Effector CD4-positive, alpha-beta T cell (primary cell): ENCODE measurements at places on chromosomes 13 and 19.

- no peak for DNase-seq
These were observed 34.9 kb upstream of the KPNA3 start for GRCh38 chr13:49827336-49827735.

GRCh38 chr13:86862137-86862536, 809.0 kb upstream of the SLITRK5 start:
- DNase-seq, result no peak

DNA sequence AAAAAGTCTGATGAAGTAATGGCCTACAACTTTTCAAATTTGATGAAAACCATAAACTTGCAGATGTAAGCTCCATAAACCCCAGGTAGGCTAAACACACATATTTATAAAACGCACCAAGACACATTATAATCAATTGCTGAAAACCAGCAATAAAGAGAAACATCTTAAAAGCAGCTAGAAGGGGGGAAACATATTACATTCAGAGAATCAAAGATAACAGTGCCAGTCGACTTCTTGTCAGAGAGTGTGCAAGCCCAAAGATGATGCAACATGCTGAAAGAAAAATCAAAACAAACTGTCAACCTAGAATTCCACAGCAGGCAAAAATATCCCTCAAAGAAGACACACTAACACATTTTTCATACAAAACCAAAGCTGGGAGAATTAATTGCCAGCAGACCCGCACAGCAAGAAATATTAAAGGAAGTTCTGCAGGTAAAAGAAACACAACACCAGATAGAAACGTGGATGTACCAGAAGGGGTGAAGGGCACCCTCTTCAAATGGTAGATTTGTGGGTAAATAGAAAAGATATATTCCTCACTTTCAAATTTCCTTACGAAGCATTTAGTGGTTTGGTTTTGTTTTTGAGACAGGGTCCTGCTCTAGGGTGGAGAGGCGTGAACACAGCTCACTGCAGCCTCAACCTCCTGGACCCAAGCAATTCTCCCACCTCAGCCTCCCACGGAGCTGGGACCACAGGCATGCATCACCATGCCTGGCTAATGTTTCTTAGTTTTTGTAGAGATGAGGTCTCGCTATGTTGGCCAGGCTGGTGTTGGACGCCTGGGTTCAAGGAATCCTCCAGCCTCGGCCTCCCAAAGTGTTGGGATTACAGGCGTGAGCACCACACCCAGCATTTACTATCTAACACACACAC, 16.5 kb upstream of the ATP1A3 start:
- DNase-seq, result no peak

- no peak for DNase-seq
These were observed 334.2 kb downstream of the DNAJC15 start for GRCh38 chr13:43357564-43357963.

- DNase-seq, result no peak
These were observed 18.9 kb upstream of the IPO5 start for GRCh38 chr13:97934590-97934989.

DNA sequence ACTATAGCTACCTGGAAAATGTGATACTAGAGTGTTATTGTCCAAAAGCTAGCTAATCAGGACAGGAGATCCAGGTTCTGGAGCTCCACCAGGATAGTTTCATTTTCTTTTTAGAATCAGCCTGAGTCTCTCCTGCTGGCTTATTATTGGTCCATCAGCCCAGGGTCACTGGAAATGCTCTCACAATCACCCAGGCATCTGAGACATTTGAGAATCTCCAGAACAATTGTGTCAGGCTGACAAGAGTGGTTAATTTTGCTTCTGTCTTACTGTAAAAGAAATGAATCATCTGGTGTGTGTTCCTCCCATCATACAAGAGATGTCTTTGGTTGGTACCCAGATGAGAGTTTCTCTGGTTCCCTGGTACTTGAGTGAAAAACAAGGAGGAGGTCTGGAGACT, 43.6 kb upstream of the ZNF681 start:
- no peak for DNase-seq

- DNase-seq, result peak; percentile 4
These were observed 567 bp downstream of the EFNB2 start for GRCh38 chr13:106534639-106535551.

DNA sequence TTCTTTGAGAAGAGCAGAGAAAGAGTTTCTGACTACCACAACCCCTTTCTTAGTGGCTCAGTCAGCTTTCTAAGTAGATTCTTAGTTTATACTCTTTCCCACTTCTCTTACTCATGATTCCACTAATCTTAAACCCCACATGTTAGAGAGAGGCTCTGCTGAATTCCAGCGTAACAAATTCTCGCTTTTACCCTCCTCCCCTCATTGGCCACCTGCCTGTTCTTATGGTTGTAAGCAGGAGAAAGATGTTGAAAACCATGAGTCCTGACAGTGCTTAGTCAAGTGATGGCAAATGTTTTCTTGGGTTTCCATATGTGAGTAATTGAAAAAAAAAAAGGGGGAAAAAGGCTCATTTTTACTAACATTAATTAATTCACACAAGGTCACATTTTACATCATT, 125.9 kb downstream of the ZDHHC20 start:
- DNase-seq, result no peak

DNA sequence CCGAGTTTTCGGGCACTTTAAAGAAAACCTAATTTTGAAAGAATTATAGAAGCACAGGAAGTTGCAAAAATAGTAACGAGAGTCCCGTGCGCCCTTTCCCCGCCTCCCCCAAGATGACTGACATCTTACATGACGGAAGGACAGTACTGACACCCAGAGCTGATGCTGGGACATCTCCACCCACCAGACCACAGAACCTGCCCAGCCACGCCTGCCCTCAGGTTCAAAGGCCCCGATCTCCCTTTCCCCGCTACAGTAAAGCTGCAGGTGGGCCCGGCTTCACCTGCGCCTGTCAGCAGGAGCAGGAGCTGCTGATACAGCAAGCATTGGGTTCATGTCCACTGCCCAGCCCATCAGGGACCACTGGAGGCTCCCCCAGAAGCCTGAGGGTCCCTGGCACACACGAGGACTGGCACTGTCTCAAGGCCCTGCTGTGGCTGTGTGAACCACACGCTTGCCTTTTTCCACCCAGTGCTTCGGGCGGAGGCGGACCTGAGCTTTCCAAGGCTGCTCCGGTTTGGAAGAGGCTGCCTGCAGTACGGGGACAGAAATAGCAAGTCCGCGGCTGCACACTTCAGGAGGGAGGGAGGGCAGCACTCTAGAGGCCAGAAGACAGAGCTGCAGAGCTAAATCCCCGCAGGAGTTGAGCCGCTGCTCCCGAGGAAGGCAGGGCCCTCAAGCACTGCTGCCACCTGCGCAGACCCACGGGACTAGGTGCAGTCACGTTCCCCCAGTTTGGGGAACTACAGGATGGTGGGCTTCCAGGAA, 8.7 kb downstream of the MAP2K2 start:
- DNase-seq, result peak; percentile 53

- DNase-seq, result no peak
These were observed 28.9 kb upstream of the PABPC3 start for GRCh38 chr13:25067064-25067463.

- no peak for DNase-seq
These were observed 32.9 kb upstream of the FEM1A start for GRCh38 chr19:4758659-4759058.

- DNase-seq, result peak; percentile 25
These were observed 79.4 kb downstream of the SLC15A1 start for GRCh38 chr13:98672947-98673613.

DNA sequence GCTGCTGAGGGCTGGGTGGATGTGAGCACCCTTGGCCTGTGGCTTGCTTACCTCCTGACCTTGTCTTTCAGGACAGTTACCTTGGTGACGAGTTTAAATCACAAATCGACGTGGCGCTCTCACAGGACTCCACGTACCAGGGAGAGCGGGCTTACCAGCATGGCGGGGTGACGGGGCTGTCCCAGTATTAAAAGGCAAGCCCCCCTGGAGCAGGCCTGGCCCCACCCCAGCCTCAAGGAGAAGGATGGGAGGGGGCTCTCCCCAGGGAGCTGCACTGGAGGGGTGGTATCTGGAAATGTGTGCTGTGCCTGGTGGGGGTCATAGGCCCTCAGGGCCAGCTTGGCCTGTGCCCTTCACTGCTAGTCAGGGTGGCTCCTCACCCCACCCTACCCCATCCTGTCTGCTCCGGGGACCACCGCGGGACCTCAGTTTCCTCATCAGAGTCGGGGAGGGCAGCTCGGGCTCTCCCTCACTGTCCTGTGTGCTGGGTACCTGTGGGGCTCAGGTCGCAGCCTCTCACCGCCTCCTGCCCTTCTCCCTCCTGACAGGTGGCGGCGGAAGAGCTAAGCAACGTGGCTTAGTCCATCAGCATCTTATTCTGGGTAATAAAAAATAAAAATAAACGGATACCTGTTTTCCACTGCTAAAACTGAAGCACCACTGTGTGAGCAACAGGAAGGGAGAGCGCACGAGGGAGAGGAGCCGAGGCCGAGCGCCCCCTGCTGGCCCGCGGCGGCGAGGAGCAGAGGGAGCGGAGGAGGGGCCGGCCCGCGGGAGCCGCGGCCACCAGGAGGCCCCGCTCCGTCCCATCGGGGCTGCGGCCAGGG, 29.8 kb downstream of the CERS1 start:
- DNase-seq, result peak; percentile 49

DNA sequence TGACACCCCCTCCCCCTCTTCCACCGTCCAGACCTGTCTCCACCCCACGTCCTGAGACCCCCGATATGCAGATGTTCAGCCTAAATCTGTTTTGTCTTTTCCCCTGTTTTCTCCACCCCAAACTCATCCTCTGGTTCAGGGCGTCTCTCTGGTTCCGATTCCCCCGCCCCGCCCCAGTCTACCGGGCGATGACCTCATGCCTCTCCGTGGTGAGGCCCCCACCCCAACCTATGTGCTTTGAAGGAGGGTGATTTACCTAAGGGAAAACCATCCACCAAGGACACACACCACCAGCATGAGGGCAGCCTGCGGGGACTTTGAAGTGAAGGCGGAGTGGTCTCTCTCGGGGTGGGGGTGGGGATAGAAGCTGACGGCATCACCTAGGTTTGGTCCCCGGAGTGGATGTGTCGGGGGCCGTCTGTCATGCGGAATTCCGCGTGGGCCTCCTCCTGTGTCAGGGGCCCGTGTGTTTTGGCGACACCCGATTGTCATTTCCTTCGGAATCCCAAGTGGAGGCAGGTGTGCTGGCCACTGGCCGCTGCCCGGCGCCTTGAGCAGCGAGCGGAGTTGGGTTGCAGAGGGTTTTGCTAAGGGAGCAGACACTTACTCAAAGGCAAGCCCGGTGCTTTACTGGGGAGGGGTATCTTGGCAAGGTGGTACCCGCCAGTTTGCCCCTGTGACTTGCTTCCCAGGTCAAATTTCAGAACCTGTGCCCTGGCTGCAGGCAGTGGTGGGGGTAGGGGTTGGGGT, 1.4 kb downstream of the FZR1 start:
- peak; percentile 40 for DNase-seq

GRCh38 chr13:101628900-101629299, 176.4 kb downstream of the ITGBL1 start:
- no peak for DNase-seq

DNA sequence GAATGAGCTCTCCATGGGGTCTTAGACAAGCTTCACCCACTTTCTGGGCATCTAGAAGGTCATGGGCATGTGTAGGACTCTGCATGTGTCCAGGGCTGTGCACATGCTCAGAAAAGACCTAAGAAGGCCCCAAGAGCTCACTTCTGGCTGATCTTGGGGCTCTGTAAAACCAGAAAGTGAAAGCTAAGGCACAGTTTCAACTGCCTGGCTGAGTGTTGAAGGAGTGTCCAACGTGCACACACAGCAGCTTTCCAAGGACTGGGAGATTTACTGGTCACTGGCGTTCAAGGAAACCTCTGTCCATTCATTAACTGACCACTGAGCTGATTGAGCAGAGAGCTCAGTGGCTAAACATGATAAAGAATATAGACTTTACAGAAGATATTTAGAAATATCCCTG, 137.9 kb downstream of the KATNAL1 start:
- no peak for DNase-seq

DNA sequence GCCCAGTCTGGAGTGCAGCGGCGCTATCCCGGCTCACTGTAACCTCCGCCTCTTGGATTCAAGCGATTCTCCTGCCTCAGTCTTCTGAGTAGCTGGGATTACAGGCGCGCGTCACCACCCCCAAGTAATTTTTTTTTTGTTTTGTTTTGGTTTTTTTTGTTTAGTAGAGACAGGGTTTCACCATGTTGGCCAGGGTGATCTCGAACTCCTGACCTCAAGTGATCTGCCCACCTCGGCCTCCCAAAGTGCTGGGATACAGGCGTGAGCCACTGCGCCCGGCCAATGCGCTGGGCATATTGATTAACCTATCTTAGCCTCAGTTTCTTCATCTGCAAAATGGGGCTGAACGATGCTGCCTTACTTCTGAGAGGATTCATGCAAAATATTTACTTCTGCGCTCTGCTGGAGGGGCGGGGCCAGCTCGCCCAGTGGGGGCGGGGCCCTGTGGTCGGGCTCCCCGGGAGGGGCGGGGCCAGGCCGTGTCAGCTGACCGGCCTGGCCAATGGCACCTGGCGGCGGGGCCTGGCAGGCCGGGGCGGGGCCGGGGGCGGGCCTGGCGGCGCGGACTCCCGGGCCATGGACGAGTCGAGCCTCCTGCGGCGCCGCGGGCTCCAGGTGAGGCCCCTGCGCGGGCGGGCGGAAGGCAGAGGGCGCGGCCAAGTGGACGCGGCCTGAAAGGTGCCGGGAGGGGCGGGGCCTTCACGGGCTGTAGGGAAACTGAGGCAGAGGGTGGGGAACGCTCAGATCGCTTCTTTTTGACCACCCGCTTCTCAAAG, at the start of gene MAST3:
TSS of gene MAST3 (plus strand) at position 562 of the 776 bp plus-strand sequence. CDS start at position 577, 15 bp downstream.
- peak; percentile 86 for DNase-seq

GRCh38 chr19:49809160-49809940, 3.7 kb downstream of the FUZ start:
- DNase-seq, result peak; percentile 43

GRCh38 chr13:38763446-38764381, 76.8 kb downstream of the FREM2 start:
- no peak for DNase-seq

GRCh38 chr19:4473763-4474513, 1.8 kb downstream of the HDGFL2 start:
- no peak for DNase-seq

- no peak for DNase-seq
These were observed 11.5 kb downstream of the S1PR2 start for GRCh38 chr19:10219678-10220077.

DNA sequence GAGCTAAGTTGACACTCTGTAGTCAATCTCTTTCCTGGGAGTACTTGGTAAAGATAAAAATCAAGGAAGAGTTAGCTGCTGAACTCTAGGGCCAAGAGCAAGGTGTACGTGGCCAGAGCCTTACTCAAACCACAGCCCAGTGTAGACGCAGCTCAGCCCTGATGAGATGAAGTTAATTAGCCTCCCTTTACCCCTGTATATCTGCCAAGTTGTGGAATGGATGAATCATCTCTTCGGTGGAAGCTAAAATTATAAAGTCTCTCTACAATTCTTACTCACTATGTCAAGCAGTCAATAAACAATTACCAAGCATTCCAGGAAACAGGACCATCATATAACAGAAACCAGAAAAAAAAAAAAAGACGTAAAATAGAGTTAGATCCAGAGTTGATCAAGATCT, 146.9 kb upstream of the UFM1 start:
- no peak for DNase-seq

DNA sequence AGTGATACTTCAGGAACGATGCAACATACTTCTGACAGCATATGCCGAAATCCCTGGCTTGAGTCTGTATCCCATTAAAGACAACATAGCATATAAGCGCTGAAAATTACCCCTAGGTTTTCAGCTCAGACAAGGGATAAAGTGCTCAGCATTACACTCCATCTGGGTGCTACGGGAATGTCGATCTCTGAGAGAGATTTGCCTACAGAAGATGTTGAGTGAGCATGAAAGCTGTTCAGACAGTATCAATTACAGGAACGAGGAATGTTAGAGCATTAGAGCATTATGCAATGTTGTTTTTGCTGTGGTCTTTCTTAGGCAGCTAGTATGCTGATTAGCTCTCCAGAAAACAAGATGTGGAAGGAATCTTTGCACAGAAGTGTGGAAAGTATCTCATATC, 484.5 kb downstream of the LIG4 start:
- DNase-seq, result no peak
